Stimulated activated CD8-positive, alpha-beta memory T cell treated with anti-CD3 and anti-CD28 coated beads, Interleukin-12 subunit alpha, Interleukin-12 subunit beta, amount 100 ng/mL, for 1 hour (primary cell): ENCODE measurements at places on chromosomes 2 and 18.
A peak's percentile ranks its signal among the peaks of the same experiment; 100 is the strongest.

DNA sequence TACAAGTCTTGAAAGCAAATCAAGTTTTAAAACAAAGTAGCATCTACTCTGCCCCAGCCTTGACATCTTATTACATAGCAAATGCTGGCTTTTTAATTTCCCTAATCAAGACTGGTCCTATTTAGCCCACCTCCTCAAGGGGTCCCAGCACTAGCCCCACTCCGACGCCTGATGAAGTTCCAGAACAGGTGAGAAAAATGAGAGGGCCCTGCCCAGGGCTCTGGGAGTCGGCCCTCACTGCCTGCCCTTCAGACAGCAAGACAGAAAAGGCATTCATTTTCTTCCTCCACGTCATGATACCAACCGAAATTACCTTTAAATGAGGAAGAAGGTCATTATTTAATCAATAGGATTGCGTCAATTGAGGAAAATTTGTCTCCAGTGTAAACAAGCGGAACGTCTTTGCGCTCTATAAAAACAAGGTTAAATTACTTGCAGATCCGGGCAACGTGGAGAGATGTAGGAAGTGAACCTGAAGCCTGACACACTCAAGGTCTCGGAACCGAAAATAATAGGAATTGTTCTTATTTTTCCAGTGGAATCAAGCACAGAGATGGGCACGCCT is 170.6 kb upstream of the PKDCC start:
- no peak for DNase-seq

DNA sequence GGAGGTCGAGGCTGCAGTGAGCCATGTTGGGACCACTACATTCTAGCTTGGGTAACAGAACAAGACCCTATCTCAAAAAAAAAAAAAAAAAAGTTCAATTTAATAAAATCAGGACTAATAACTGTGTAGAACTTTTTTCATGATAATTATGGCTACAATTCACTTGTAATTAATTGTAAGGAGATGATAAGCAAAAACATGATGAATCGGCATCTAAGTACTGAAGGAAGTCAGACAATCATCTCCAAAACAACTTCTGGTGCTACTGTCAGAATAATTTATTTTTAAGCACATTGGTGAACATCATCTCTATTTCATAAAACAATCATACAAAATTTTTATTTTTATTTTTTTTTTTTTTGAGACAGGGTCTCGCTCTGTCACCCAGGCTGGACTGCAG is 9.7 kb upstream of the MTHFD2 start:
- DNase-seq, result no peak

GRCh38 chr2:123077101-123077500 is 948.0 kb upstream of the CNTNAP5 start:
- no peak for DNase-seq

DNA sequence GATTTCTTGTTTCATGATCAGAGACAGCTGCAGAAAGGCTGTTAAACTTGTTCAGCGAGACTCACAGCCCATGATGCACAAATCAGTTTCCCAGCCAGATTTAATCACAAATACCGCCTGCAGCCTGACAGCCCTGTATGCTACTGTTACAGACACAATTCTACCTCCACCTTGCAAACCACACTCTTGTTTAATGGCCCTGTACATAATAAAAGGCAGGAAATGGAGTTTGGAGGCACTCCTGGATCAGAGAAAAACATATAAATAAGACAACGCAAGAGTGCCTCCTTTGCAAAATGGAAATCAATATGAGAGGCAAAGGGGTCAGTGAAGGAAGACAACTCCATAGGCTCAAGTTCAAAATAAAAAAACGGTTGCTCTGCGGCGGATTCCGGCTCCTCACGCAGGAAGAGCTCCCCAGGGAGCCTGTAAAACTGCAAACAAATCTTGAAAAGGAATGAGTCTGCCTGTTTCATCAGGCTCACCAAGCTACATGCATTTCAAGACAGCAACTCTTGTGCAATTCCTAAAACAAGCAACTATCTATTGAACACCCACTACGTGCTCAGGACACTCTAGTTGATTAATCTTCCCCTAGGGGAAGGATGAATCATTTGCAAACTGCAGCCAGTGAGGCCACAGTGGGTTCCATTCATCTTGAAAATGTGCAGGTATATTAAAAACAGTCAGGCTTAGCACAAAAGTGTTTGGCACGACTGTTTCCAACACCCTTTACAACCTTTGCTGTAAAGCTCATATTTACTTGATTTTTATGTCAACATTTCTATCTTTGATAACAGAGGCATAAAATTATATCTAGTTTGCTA is 37.5 kb downstream of the TBC1D8 start:
- no peak for DNase-seq

- DNase-seq, result peak; percentile 9
These were observed 184.8 kb downstream of the NCK2 start for GRCh38 chr2:105929516-105929915.

DNA sequence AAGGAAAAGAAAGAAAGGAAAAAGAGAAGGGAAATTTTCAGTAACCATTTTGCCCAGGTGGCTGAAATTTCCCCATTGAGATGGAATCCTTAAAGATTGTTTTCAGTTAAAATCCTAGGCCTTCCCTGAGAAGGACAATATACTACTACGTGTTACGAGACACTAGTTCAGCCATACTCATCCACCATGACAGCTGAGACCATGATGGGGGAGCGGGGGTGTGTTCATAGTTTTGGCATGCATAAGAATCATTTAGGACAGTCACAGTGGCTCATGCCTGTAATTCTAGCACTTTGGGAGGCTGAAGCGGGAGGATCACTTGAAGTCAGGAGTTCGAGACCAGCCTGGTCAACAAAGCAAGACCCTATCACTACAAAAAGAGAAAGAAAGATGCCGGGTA is 28.0 kb downstream of the PLA2R1 start:
- no peak for DNase-seq

DNA sequence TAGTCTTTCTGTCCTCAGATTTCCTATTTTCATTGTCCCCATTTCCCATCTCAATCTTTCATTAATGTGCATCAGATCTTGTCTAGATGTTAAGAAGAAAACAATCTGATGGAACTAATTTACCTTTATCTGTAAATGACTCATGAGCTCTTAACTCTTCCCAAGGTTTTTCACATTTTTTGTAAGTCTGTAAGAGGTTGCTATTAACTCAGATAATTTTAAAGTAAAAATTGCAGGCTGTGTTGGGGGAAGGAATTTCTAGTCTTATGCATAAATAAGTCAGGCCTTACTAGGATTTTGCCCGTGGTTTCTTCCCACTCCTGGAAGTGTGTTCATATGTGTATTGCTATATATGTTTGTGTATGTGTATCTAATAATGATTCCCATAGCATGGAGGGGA is 4.3 kb downstream of the NAB1 start:
- no peak for DNase-seq

GRCh38 chr18:1861473-1861872 is 709.8 kb downstream of the METTL4 start:
- no peak for DNase-seq

GRCh38 chr2:43305517-43305916 is 79.1 kb upstream of the ZFP36L2 start:
- DNase-seq, result no peak

DNA sequence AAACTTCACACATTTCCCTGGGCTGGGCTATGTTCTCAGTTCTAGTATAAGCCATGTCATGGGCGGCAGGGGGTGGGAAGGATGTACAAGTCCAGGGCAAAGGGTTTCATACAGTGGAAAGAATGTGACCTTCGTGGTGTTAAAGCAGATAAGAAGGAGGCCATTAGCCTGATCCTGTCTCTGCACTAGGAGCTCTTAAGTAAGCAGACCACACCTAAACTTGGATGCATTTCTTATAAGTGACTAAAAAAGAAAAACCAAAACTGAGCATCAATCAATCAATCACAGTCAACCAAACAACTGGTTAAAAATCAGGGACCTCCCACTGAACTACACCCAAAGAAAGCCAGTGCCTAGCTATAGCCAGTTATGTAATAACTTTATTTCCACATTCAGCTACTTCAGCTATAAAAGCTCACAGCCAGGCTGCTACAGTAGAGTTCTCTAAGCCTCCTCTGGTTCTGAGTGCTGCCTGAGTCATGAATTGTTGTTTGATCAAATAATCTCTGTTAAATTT is 46.8 kb upstream of the RIOK3 start:
- no peak for DNase-seq

DNA sequence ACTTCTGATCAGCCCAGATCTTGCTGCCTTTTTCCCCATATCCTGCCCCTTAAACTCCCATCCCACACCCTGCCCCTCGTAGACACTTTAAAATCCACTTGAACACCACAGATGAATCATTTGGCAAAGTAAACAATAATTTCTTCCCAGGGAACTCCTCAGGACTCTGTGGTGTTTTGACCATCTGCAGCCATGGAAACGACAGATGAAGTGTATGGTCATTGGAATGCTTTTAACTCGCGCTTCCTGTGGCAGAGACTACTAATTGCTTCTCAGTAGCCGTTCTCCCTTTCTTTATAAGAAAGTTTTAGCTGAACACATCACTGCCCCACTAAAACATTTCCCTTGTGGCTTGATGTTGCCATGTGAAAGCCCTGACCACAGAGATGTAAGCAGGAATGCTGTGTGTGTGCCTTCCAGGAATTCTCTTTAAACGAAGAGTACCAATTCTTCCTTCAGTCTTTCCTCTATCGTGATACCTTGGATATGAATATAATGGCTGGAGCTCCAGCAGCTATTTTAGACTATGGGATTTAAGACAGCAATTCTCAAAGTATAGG is 92.7 kb upstream of the PARD3B start:
- no peak for DNase-seq

DNA sequence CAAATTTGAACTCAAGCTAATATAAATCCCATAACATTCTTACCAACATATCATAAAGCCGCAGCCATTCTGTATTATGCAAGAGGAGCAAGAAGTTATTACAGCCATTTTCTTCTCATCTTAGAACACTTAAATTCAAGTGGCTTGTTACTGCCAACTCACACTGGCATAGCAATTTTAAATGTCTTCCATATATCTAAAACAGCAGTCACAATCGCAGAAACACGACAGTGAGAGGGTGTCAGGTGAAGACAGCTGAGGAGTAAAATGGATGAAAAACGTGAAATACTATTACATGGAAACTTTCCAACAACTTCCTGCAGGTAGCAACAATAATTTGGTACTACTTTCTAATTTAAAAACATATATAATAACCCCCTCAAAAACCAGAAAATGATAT is 17.9 kb downstream of the PPP3R1 start:
- no peak for DNase-seq

DNA sequence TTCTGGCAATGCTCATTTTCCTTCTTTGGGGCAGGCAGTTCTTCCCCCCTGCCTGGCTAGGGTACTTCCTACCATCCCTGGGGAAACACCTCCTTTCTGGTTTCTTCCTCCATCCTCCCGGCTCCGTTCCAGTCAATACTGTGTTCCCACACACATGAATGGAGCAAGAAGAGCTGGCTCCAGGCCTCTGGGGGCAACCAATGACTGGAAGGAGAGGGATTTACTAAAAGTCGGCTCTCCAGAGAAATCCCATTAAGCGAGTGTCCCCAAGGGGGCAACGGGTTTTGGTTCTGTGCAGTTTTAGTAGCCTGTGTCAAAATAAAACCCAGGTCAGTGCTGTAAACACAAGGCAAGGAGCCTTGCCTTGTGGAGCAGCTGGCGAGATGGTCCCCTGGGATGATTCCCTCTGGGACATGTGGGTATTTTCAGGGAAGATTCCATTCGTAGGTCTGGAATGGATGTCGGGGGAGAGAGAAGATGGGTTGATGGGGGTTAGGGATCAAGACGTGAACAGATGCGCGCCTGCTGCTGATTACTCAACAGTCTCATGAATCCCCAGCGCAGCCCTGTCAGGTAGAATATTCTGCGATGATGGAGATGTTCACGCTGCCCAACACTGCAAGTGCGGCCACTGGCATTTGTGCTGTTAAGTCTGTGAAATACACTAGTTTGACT is 32.0 kb downstream of the EMILIN2 start:
- DNase-seq, result no peak

- DNase-seq, result no peak
These were observed 19.2 kb downstream of the CTDP1 start for GRCh38 chr18:79698668-79699335.

- DNase-seq, result no peak
These were observed 88.9 kb downstream of the MYL12B start for GRCh38 chr18:3350566-3351527.

GRCh38 chr2:185531721-185532120 is 206.9 kb upstream of the FSIP2 start:
- no peak for DNase-seq

DNA sequence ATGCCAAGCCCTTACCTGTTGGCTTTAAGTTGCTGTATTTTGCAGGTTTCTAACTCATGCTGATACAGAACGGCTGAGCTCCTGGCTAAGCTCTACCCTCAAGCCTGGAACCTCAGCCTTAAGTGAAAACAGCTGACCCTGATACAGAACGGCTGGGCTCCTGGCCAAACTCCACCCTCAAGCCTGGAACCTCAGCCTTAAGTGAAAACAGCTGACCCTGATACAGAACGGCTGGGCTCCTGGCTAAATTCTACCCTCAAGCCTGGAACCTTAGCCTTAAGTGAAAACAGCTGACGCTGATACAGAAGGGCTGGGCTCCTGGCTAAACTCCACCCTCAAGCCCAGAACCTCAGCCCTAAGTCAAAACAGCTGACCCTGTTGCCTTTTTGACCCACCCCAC is 17.6 kb upstream of the DNER start:
- no peak for DNase-seq

GRCh38 chr2:183348492-183348891 is 224.2 kb downstream of the NUP35 start:
- DNase-seq, result no peak

GRCh38 chr2:46428911-46429436 is 50.4 kb upstream of the TMEM247 start:
- no peak for DNase-seq

- DNase-seq, result no peak
These were observed 56.7 kb upstream of the DSC1 start for GRCh38 chr18:31219395-31219794.

GRCh38 chr18:78875016-78875777 is 104.4 kb upstream of the SALL3 start:
- DNase-seq, result no peak

- no peak for DNase-seq
These were observed 111.9 kb downstream of the KCTD1 start for GRCh38 chr18:26436176-26437051.

- DNase-seq, result no peak
These were observed 73.8 kb downstream of the RRM2 start for GRCh38 chr2:10196110-10196892.

DNA sequence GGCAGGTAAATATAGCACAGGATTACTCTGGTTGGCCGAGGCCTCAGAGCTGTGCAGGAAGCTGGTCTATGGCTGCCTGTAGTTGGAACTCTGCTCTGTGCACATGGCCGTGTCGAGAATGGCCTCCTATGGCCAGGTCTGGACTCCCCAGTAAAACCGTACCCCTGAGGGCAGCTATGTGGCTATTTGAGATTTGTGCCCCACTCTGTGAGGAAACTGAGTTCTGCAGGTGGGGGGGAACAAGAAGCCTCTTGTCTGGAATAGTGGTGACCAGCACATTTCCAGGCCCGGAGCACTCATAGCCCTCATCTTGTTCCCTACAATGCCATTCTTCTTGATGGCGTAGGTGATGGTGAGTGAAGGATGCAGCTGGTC is 15.0 kb upstream of the TEX51 start:
- DNase-seq, result no peak
